ENCODE measurements at places on chromosomes 12 and 14. TPM values are rescaled to one million over a fixed set of nuclear protein-coding genes. Genes with fewer than 3 reads are reported as not detected.

ADCY4 gene
- 0.23 TPM for total RNA-seq

KLRC2 gene
- total RNA-seq: not detected

NEUROD4 gene
- total RNA-seq: not detected

NUAK1 gene
- 4.8 TPM for total RNA-seq

RASSF3 gene
- 8.2 TPM for total RNA-seq

TMEM52B gene
- total RNA-seq: not detected

KRT6C gene
- 11.7 TPM for total RNA-seq

TSHR gene
- not detected for total RNA-seq

NYNRIN gene
- 2.7 TPM for total RNA-seq

KRT2 gene
- total RNA-seq: not detected

CIROP gene
- not detected for total RNA-seq

DHH gene
- total RNA-seq: not detected

EPYC gene
- not detected for total RNA-seq

TGM1 gene
- 19.3 TPM for total RNA-seq

COX8C gene
- total RNA-seq: not detected

GLTP gene
- 65.3 TPM for total RNA-seq

PITPNM2 gene
- 4.1 TPM for total RNA-seq

RIMBP2 gene
- 0.19 TPM for total RNA-seq

LRIG3 gene
- 23.0 TPM for total RNA-seq

RGS6 gene
- total RNA-seq: not detected

TSPAN8 gene
- total RNA-seq: not detected

FGF6 gene
- total RNA-seq: not detected

TEX52 gene
- not detected for total RNA-seq

KRT4 gene
- not detected for total RNA-seq

TBC1D30 gene
- 0.39 TPM for total RNA-seq

APOF gene
- not detected for total RNA-seq

UNC79 gene
- not detected for total RNA-seq

TAS2R9 gene
- not detected for total RNA-seq

GDF3 gene
- not detected for total RNA-seq

SERPINA5 gene
- not detected for total RNA-seq

TXNDC16 gene
- total RNA-seq: 2.7 TPM

RNF212B gene
- total RNA-seq: not detected

PRH2 gene
- total RNA-seq: not detected

COCH gene
- total RNA-seq: 0.23 TPM

TMPRSS12 gene
- not detected for total RNA-seq

USP5 gene
- 62.9 TPM for total RNA-seq

OR6C2 gene
- total RNA-seq: not detected

RIN3 gene
- 4.2 TPM for total RNA-seq
